ENCODE measurements at places on chromosomes 3 and 15.

DNA sequence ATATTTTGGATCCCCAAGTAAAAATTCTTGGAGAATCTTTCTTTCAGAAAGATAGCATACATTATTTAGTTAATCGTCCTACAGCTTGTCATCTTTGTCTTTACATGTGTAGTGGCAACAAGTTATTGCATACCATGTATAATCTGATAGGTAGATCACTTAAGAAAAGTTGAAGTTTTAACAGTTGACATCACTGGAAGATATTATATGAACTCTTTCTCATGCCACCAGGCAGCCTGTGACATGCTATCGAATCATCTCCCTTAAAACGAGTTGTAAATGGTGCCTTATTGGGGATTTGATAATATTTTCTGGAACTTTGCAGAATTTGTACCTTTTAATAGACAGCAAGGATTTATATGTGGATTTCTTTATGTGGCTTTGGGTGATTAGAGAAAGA is 8.7 kb downstream of the U2SURP start:
- DNase-seq = no peak

- DNase-seq = no peak
Measured at GRCh38 chr3:139105154-139105702, 60.5 kb upstream of the PRR23C start.

GRCh38 chr15:60563539-60564404 is 84.8 kb upstream of the ICE2 start:
- no peak for DNase-seq

DNA sequence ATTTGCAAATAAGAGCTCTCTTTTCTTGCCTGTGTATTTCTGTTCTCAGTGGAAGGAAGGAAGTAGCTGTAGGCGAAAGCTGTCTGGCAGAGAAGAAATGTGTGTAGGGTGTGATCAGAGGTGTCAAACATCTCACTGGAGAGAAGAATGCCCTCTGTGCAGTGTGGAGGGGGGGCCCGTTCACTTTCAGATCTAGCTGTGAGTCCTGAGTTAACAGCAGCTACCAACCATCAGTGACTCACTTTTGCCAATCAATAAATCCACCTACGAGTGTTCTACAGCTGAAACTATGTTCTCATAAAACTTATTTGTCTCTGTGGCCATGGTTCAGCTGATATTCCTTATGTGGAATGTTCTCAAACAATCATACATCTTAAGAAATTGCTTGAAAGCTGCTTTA is 103.7 kb downstream of the FRMD4B start:
- DNase-seq = no peak

DNA sequence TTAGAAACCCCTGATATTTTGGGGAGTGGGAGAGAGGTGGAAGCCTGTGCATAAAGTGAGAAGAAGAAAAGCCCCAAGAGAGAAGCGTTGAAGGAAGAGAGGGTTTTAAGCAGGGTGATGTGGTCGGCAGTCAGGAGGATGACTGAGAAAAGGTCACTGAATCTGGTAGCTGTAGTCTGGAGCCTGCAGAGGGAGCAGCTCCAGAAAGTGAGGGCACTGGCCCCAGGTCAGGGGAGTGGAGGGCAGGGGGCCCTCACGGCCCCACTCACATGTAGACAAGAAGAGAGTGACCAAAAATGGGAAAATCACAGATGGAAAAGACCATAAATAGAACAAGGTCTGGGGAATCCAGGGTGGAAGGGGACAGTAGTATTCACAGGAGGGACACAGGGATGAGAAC is 105.5 kb downstream of the RYK start:
- DNase-seq = no peak

GRCh38 chr15:66939451-66940023 is 125.9 kb upstream of the SMAD3 start:
- DNase-seq = no peak

DNA sequence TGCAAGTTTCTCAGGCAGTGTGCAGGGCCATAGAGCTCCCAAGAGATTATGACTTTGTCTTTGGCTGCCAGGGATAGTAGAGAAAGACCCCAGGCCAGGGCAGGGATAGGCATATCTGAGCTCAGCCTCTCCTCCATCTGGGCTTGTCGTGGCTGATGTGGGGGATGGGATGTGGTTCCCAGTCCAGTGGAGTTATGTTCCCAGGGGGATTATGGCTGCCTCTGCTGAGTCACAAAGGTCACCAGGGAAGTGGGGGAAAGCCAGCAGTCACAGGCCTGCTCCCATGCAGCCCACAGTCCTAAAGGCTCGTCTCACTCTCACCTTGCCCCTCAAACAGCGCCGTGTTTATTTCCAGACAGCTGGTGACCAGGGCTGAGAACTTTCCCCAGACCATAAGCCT is 354.9 kb downstream of the SI start:
- no peak for DNase-seq

GRCh38 chr3:155617346-155617925 is 127.4 kb downstream of the PLCH1 start:
- no peak for DNase-seq

DNA sequence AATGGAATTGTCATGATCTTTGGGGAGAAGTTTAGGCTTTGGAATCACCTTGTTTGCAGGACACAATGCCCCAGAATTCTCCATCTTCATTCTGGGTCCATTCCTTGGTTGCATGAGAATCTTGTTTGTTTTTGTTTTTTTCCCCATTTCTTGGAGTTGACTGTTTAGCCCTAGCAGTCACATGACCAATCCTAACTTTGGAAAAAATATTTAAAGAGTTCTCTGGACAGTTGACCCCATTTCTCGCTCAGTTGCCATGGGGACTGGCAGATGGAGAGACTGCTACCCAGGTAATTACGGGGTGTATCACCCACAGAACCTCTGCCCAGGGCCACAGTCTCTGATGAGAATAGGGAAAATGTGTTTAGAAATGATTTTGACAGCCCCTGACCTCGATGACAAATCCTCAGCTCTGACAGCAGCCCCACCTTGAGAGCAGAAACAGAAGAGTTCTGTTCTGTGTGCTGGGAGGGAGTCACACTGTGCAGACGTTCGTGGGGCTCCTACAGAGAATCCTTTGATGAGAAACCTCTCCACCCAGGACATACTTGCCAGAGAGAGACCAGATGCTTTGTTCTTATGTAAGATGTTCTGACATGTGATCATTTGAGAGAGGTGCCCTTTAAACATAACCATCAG is 57.7 kb downstream of the IL16 start:
- DNase-seq = no peak

GRCh38 chr3:52022323-52023100 is 26.8 kb upstream of the RPL29 start:
- DNase-seq = no peak
